ENCODE measurements at places on chromosomes 7 and 10.
A peak's percentile ranks its signal among the peaks of the same experiment; 100 is the strongest.

- no peak for DNase-seq
Observed at GRCh38 chr7:138116892-138117291, 40.6 kb downstream of the AKR1D1 start.

DNA sequence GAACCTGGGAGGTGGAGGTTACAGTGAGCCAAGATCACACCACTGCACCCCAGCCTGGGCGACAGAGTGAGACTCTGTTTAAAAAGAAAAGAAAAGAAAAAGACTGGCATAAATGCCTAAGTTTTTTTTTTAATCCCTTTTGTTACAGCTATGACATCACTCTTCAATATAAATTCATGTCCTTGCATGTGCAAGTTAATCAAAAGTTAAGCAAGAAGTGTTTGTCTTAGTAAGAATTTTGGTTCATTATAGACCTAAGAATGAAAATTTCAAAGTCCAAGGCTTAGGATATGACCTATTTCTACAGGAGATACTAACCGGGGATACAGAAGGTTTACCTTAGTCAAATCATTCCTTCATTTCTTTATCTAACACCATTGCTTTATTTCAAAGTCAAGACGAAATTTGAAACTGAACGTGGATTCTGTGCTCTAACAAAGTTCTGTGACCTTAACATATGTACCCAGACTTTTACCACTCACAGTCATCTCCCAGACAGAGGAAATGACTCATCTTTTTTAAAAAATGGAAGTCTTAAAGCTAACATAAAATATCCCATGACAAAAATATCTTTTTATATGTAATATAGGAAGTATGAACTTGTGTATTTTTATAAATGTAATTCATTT is 29.3 kb upstream of the ITGB8 start:
- peak; percentile 37 for DNase-seq

DNA sequence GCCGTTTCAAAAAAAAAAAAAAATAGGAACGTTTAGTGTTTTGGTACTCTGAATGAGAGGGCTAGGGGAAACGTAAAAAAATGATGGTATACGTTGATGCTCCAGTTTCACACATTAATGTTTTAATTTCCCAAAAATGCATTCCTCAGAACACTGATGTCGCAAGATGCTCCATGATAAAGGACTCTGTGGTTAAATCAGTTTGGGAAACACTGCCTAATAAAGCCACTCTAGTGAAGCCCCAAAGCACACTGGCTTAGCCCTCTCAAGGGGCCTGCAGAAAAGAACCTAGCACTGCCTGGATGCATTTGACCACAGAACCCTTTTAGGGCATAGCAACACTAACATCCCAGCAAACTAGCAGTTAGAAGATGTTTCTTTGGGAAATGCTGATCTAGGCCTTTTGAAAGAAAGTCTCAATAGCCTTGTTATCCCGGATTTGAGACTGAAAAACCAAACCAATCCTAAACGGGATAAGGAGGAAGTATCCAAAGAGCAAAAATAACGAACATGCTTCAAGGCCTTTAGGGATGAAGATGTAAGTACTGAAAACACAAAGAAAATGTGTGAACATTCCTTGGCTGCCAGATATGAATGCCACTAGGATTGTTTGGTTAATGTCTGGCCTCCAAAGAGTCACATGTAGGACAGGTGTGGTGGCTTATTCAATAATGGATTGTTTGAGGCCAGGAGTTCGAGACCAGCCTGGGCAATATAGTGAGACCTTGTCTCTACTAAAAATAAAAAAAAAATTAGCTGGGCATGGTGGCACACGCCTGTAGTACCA is 11.0 kb downstream of the DLG5 start:
- no peak for DNase-seq

DNA sequence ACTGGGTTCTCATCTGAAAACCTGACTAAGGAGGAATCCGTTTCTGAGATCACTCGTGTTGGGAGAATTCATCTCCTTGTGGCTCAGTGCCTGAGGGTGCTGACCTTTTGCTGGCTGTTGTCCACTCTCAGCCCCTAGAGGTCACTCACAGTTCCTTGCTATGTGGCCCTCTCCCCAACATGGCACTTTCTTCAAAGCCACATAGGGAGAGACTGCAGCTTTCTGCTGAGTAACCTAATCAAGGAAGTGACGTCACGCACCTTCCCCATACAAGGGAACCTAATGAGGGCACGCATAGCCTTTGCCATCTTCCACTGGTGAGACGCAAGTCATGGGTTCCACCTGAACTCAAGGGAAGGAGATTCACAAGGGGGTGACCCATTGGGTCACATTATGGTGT is 23.2 kb downstream of the STEAP1B start:
- DNase-seq, result no peak

GRCh38 chr7:106952658-106953231 is 87.7 kb downstream of the PIK3CG start:
- no peak for DNase-seq

- DNase-seq, result peak; percentile 25
Observed at GRCh38 chr10:77111611-77112550, 525.7 kb downstream of the KCNMA1 start.

DNA sequence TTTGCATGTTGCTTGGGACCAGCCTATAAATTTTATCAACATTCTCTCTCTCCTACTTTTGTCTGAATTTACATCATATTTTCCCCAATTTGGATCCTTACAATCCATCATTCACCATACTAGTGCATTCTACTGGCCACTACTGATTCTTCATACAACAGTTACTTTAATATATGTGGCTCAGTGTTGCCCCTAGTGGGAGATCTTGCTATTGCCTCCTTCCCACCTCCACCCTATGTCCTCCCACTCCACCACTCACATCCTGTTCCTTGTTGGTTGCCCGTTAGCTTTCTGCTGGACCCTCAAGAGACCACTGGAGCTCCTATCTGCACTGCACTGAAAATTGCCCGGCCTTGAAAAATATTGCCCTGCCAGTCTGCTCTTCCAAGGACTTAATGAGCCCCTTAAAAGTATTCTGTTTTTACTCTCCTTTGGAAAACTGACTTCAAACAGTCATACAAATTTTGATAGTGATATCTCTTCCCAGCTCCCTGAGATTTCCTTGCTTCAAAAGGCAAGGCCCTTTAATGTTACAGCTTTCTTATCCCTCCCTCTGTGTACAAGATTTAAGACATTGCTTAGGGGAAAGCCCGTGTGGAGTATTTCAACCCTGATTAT is 243.2 kb upstream of the TMEM229A start:
- DNase-seq, result peak; percentile 6
